ENCODE measurements at places on chromosomes 5 and 9. TPM values are rescaled to one million over a fixed set of nuclear protein-coding genes. Genes with fewer than 3 reads are reported as not detected.

LCN6 gene
- 6.3 TPM for total RNA-seq

PCDHA11 gene
- total RNA-seq: not detected

CCNO gene
- total RNA-seq: 1.3 TPM

FLT4 gene
- 3.2 TPM for total RNA-seq

FAM221B gene
- not detected for total RNA-seq

All from lower leg skin (tissue), 4 donors.